ENCODE measurements at places on chromosomes 2 and 18.

GRCh38 chr2:99445065-99445464 lies 44.8 kb downstream of the REV1 start:
- DNase-seq = no peak

GRCh38 chr18:2380101-2380500 lies 191.2 kb downstream of the METTL4 start:
- DNase-seq = no peak

DNA sequence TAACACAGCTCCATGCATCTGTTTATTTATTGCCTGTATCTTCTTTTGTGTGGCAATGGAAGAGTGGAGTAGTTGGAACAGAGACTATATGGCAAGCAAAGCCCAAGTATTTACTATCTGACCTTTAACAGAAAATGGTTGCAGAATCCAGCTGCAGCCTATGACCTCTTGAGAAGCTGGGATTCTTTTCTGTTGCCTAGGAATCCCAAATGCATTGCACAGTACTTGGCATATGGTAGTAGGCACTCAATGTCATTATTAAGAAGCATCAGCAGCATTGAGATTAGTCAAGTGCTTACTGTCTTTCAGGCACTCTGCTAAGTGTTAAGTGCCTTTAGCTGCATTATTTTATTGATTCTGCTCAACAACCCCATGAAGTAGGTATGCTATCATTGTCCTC lies 331.6 kb downstream of the CCDC85A start:
- no peak for DNase-seq

GRCh38 chr2:165895974-165896373 lies 57.6 kb downstream of the TTC21B start:
- no peak for DNase-seq

DNA sequence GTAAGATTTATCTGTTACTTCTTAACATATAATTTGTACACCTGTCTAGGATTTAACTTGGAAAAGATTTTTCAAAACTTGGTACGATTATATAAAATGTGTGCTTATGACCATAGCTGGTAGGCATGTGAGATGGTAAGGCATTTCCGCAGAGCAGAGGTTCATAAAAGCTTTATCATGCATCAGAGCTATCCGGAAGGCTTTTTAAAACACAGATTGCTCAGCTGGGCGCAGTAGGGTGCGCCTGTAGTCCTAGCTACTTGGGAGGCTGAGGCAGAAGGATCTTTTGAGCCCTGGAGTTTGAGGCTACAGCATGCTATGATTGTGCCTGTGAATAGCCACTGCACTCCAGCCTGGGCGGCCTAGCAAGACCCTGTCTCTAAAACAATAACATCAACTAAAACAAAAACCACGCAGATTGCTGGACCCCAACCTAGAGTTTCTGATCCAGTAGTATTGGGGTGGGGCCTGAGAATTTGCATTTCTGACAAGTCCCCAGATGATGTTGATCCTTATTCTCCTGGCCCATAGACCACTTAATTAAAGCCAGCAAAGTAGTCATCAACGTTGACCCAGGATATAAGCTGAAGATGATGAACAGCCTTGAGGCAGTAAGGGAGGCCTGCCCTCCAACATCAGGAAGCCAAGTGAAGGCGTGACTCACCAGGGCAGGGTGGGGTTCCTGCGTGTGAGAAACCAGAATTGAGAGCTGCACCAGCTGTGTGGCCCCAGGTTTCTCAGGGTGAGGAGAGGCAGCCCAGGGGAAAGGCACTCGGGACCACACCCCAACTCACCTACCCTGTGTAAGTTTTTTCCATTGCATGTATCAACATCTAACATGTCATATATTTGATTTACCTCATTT lies 21.6 kb upstream of the SLC20A1 start:
- DNase-seq = no peak

- DNase-seq = no peak
Measured at GRCh38 chr2:40487602-40488001, 35.7 kb upstream of the SLC8A1 start.

DNA sequence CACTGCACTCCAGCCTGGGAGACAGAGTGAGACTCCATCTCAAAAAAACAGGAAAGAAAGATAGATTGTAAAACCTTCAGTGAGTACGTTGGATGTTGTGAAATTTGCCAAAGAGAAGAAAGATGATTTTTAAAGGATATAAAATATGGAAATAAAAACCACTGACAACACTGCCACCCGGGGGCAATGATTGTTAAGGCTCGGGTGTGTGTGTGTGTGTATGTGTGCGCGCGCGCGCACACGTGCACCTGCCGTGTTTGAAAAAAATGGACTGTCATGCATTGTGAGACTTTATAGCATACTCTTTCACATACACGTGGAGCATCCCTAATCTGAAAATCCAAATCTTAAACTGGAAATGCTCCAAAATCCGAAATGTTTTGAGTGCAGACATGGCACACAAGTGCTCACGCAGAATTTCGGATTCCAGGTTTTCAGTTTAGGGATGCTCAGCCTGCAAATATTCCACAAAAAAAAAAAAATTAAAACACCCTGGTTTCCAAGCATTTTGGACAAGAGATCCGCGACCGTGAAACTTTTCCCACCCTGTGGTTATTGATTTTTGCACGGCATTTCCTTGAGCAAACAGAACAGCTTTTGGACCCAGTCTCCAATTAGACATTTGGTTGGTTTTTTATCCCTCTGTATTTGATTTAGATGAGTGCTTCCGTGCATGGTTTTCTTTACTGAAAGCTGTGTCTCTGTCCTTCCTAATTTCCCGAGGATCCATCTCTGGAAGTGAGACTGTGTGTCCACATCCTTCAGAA lies 269.2 kb downstream of the AGAP1 start:
- no peak for DNase-seq

- DNase-seq = no peak
Measured at GRCh38 chr18:30094556-30094955, 948.0 kb downstream of the DSC3 start.

DNA sequence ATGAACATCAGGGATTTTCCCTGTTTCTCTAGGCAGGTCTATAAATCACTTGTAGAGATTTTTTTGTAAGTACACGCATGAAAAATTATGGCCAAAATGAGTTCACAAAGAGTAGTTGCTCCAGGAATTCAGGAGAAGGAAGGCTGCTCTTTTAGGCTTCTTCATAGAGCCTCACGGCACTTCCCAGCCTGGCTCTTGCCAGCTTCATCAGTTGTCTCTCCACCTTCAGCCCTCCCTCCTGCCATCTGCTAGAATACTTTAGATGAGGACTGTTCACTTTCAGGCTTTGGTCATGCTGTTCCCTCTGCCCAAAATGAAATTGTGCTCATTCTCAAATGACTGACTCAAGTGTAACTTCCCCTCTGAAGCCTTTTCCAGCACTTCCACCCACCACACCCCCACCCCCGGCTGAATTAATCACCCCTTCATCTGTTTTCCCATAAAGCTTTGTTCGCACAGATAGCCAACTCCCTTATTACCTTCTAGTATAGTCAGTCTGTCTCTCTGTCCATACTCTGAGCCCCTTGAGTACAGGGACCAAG lies 1.8 kb upstream of the ABCA12 start:
- DNase-seq = no peak

DNA sequence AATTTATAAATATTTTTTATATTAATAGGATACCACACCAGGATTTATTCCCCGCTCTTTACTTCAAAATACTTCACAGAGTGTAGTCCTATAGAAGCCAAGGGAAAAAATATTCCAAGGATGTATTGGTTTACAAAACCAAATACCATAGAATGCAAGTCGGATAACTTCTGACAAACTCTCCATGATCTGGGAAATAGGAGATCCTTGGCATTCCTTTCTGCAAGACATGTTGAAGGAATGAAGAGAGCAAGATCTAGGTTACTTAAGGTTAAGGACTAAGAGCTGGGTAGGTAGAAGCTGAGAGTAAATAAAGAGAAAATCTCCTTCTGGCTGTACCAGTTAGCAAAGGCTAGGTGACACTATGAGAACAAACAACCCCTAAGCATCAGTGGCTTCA lies 141.2 kb downstream of the LRATD1 start:
- no peak for DNase-seq

GRCh38 chr2:128801576-128801975 lies 482.9 kb upstream of the HS6ST1 start:
- DNase-seq = no peak

GRCh38 chr2:727071-727470 lies 49.9 kb upstream of the TMEM18 start:
- no peak for DNase-seq
